ENCODE measurements at places on chromosomes 12 and 14.

DNA sequence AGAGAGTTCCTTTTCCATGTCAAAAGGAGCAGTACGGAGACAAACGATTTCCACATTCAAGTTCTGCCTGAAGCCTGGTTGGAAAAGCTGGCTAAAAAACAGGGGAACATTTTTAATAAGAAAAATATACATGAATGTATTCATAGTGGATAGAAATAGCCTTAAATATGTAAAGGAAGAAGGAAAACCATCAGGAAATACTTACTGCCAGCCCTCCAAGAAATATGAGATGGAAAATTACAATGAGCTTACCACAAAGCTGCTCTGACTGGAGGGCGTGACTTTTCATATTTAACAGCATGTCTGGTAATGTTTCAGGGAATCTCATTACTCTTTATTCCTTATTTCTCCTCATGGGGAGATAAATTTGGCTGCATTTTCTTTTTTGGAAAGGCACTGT, 75.9 kb upstream of the ZDHHC17 start:
- DNase-seq: no peak

- peak; percentile 83 for DNase-seq
These were observed 232.1 kb downstream of the CACNA1C start for GRCh38 chr12:2284857-2285256.

- DNase-seq: no peak
These were observed 57.5 kb downstream of the FRS2 start for GRCh38 chr12:69527506-69528272.

DNA sequence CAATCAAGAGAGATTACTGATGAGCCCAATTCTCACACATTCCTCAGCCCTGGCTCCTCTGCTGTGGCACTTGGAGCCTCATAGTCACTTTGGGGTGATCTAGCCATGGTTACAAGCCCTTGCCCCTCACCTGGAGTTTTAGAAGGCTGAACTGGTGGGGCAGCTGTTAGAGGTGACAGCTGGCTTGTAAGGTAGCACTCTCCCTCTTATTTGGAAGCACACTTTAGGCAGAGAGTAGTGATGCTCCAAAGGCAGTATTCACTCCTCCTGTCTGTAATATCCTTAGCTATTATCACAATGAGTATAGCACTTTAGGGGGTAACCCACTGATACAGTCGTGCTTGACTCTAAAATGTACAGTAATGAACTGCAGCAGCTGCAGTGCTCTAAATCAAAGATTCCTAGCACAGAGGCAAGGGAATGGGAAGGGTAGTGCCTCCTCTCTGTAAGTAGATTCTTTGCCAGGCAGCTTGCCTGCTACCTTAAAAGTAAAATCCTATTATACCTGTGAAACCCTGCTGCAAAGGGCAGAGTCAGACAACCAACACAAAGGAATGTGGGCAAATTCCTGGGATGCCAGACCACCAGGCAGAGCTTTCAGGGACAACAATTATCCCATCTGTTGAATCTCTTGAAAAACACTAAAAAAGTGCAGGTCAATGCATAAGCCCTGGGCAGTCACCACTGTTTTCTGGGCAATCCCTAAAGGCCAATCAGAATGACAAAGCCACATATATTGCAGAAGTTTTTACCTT, 336.3 kb downstream of the NOVA1 start:
- DNase-seq: no peak

GRCh38 chr14:77106666-77107065, 8.6 kb downstream of the CIPC start:
- no peak for DNase-seq

GRCh38 chr14:78713716-78714115, 543.5 kb downstream of the NRXN3 start:
- DNase-seq: no peak
